GM19239 (cell line): ENCODE measurements at places on chromosomes 3 and 15.

GRCh38 chr3:60675424-60675823, 575.8 kb downstream of the FHIT start:
- DNase-seq = no peak

DNA sequence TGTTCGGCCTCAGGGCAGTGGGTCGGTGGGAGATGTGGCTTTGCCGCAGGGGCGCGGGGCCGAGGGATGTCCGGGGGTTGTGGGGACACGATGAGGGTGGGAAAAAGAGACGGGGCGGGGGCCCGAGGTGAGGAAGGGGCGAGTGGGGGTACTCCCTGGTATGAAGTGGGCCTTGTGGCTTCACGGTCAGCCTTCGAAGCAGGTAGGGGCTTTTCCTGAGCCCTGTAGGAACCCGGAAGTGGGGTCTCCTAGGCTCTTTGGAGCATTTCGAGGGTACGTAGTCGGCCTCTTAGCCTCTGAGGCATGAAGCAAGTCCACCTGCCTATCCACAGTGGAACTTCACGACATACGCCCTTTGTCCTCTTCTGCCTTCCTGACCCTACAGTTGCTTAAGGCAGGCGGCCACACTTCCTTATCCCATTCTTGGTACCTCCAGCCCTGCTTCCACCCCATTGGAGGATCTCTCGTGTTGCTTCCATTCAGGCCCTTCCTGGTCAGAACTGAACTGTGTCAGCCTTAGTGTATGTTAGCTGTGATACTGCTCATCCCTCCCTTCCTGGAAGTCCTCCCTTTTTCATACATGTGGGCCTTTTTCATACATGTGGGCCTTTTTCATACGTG, 389 bp downstream of the ARPC4 start:
- no peak for DNase-seq

GRCh38 chr15:90345857-90346256, 6.2 kb upstream of the ZNF774 start:
- DNase-seq = no peak

GRCh38 chr3:46829699-46830208, 33.5 kb downstream of the MYL3 start:
- peak; percentile 56 for DNase-seq

DNA sequence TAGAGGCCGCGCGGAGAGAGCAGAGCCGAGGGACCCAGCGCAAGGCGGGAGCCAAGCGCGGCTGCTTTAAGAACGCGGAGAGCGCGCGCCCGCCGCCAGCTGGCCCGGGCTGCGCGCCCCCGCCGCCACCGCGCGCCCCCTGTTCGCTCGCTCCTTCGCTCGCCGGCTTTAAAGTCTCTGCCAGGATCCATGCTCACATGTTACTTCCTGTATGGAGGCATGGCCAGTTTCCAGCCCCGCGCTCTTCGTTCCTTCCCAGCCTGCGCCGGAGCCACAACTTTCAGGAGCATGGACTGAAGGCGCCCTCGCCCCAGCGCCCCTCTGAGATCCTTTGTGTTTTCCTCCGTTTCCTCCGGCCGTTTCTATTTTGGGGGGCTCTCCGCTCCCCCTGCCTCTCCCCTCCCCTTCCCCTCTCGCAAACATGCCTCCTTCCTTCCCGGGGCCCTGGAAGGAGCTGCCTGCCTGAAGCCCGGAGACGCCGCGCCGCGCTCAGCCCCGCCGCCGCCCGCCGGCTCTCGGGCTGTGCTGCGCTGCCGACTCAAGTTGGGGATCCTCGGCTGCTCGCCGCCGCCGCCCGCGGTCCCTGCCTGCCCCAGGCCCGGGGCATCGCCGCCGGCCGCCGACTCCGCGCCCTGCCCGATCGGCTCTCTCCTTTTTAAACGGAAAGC, at the start of gene PTPRG:
Gene PTPRG (plus strand): TSS at position 198 of the 668 bp plus-strand sequence. CDS start 717 bp downstream, outside the sequence.
- DNase-seq = peak; percentile 38

DNA sequence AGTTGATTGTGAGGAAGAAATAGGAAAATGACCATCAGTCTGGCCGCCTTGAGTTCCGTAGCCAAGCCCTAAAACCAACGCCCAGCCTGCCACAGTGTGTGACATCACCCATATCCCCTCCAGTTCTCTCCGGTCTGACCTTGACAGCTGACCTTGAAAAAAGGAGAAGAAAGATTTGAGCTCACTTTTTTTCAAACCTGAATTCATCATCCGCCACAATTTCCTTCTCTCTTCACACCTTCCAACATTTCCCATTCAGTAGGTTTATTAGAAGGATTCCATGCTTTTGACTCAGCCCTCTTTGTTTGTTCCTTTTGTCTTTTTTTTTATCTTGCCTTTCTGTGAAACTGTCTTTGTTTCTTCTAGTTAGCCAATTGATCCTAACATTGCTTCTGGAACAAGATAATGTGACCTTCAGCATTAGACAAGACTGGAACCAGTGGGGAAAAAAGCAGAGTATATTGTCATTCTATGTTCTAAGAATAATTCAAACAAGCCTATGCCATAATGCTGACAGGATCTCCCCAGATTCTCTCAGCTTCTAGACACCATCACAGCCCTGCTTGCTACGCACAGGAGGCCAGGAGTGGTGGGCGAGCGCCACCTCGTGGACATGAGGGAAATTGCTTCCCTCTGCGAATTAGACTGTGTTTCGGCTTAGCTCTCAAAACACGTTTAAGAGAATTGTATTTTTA, 283.1 kb downstream of the FGF12 start:
- peak; percentile 46 for DNase-seq

GRCh38 chr15:43408789-43409188, 37.9 kb downstream of the TUBGCP4 start:
- DNase-seq = no peak

DNA sequence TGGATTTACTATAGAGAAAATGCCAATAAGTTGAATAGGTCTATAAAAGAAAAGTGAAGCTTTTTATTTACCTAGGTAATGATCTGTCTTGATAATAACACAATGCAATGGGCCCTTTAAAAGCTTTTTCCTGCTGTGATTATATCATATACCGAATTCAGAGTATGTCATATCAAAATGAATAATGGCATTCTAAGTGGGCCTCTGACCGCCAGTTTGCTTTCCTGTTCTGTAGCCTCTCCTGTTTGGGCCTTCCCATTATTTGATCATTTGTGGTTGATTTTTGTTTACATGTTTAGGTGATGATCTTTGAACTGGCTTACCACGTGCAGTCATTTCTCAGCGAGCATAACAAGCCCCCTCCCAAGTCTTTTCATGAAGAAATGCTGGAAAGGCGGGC, 14.9 kb downstream of the EIF2AK4 start:
- no peak for DNase-seq

DNA sequence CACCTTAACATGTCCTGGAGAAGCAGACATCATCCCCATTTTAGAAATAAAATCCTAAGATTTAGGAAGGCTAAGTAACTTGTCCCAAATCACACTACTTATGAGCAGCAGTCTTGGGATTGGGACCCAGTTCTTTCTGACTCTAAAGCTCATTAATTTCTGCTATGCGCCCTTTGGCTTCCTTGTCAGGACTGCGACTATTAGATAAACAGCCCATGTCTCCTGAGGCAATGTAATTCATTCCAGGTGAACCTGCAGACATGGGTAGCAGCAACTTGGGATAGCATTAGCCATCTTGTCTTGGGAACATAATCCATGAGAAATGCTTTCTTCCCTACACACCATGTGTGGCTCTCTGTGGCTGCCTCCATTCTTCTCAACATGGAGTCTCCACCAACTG, 32.3 kb upstream of the FBN1 start:
- DNase-seq = no peak

DNA sequence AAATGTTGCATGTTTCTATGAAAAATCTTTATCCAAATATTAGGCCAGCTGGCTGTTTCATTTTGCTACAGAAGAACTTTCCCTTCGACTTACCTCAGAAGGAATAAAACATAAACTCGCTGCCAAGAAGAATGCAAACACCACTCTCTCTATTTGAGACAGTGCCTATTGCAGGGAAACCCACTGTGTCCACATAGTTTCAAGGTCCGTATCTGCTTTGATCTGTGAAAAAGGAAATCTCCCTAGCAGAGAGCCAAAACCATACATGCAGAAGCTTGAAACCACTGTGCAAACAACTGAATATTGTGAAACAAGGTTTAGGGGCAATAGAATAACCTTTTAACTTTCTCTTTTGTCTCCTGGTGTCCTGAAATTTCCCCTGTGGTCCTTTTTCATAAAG, 35.0 kb upstream of the CAPN7 start:
- peak; percentile 15 for DNase-seq

GRCh38 chr3:160765211-160765610, 9.2 kb downstream of the PPM1L start:
- DNase-seq = no peak

GRCh38 chr15:46278062-46278461, 643.2 kb downstream of the SQOR start:
- no peak for DNase-seq

- DNase-seq = no peak
These were observed 55.0 kb downstream of the TMEM44 start for GRCh38 chr3:194577986-194578905.

DNA sequence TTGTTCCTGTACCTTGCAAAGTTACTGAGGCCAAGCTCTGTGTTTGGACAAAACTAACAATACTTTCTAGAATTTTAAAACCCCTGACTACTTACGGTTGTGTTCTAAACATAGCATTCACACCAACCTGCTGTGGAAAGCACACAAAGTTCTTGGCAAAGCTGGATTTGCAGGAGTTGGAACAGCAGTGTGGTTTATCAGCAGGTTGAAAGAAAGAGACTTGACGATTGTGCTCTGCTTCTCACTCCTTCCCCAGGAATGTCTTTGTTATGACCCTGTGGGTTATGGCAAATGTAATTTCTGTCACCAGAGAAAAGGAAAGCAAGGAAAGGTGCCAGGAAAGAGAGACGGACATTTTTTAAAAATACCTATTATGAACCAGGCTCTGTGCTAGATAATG, 165.5 kb upstream of the TGFBR2 start:
- no peak for DNase-seq

GRCh38 chr3:150275941-150276340, 132.2 kb upstream of the TSC22D2 start:
- no peak for DNase-seq

GRCh38 chr3:159301961-159302360, 500.1 kb downstream of the MFSD1 start:
- DNase-seq = no peak
